ENCODE measurements at places on chromosomes 11 and 22.
A peak's percentile ranks its signal among the peaks of the same experiment; 100 is the strongest.

DNA sequence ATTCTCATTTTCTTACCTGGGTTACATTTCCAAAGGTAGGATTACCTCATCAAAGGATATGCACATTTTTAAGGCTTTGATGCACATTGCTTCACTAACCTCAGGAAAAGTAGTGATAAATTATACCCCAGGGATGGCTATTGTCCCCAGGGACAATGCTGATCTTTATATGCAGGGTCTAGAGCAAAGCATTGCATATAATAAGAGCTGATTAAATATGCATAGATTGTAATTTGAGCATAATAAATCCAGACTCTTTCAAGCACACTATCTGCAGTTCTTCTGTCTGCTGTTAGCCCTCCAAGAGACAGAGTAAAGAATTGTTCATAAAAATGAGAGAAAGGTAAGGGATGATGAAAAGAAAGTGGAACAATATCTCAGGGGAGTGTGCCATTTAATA, 57.3 kb upstream of the SYT13 start:
- peak; percentile 77 for DNase-seq

DNA sequence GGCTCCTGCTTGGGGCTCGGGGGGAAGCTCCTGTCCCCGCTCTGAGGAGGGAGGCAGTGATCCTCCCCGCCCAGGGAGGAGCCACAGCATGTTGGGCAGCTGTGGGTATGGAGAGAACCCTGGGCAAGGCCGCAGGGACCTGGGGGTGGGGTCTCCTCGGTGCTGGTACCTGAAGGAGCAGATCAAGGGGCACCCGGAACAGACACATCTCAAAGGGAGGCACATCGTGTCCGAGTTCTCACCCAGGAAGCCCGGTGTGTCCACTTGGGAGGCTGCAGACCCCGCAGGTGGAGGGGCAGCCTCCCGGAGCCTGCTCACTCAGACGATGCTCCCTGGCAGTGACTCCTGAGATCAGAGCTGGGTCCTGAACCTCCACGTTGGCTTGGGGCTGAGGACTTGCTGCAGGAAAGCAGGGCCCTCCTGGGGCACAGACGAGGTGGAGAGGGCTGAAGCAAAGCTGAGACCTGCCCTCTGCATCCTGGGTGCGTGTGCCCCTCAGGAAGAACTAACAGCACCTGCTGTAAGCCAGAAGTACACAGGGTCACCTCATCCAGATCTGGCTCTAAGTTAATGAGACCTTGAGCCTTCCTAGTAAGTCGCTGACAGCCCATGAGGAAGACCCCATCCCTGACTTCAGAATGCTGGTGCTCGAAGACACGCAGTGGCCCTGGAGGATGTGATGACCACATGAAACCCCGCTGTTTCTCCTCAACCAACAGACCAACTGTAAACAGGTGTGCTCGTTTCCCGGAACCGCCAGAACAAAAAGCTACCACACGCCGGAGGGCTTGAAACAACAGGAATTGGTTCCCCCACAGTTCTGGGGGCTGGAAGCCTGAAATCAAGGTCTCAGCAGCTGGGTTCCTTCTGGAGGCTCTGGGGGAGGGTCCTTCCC, 5.9 kb upstream of the OSBPL5 start:
- no peak for DNase-seq

- DNase-seq, result no peak
Measured at GRCh38 chr11:123773026-123773425, 18.7 kb upstream of the OR6X1 start.

DNA sequence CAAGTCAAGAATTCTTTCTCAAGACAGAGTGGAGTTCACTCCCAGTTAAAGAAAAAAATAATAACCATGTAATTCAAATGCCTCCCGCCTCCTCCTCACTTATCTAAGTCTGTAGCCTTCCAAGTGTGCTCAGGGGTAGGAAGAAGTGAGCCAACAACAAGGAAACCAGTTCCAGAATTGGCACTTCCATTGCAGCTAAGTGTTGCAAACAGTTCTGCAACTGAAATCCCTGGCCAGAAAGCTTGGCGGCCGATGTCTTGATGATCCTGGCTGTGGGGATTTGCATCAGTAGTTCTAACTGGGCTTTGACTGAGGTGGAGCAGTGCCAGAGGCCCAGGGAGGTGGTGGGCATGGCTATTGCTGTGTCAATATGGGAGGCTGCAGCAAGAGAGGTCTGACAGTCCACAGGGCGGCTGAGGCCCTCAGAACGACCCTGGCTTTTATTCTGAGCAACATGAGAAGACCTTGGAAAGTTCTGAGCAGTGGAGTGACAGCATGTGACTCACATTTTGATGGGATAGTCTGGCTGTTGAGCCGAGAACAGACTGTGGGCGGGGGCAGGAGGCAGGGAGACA, 19.2 kb downstream of the DHCR7 start:
- DNase-seq, result no peak

Data from NCI-H524 (cell line).